ENCODE measurements at places on chromosomes 2 and 18. TPM values are rescaled to one million over a fixed set of nuclear protein-coding genes. Genes with fewer than 3 reads are reported as not detected.

MYO7B gene
- total RNA-seq: 0.16 TPM

EFHD1 gene
- 1.9 TPM for total RNA-seq

SCRN3 gene
- 26.0 TPM for total RNA-seq

RGPD3 gene
- total RNA-seq: 0.49 TPM

OTOS gene
- not detected for total RNA-seq

IL1RL1 gene
- 1.3 TPM for total RNA-seq

LCLAT1 gene
- total RNA-seq: 52.1 TPM

MALL gene
- total RNA-seq: 2.1 TPM

CTAGE1 gene
- not detected for total RNA-seq
